Activated naive CD4-positive, alpha-beta T cell treated with anti-CD3 and anti-CD28 coated beads for 36 hours (primary cell): ENCODE measurements at places on chromosomes 1 and 21. TPM values are rescaled to one million over a fixed set of nuclear protein-coding genes. Genes with fewer than 3 reads are reported as not detected.

CFHR4 gene
- not detected for total RNA-seq

CLCA1 gene
- total RNA-seq = not detected

C2CD2 gene
- 6.9 TPM for total RNA-seq

COL11A1 gene
- not detected for total RNA-seq

KLHDC7A gene
- total RNA-seq = not detected

CD84 gene
- 8.6 TPM for total RNA-seq

GPR25 gene
- not detected for total RNA-seq

PFKFB2 gene
- total RNA-seq = 6.2 TPM

DISP3 gene
- total RNA-seq = 0.07 TPM

DNA sequence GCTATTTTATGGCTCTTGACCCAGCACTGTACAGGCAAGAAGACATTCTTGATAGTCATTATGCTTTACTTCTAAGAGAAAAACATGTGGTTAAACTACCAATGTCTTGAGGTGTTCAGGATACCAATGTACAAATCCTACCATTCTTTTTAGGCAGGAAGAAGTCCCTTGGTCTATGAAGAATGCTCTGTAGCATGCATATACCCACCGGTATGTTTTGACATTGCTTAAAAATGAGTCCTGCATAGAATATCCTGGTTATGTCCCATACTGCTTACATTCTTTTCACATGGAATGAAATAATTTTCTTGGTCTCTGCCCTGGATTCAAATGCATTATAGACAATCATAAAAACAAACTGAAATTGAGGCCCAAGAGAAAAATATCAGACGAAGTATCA, 4.8 kb downstream of the KRTAP27-1 start:
- H3K36me3 ChIP-seq = no peaks in the 10 kb centered on the region
- H3K27ac ChIP-seq = no peak overlapping the region
- no peaks in the 10 kb centered on the region for H3K4me1 ChIP-seq

DNA sequence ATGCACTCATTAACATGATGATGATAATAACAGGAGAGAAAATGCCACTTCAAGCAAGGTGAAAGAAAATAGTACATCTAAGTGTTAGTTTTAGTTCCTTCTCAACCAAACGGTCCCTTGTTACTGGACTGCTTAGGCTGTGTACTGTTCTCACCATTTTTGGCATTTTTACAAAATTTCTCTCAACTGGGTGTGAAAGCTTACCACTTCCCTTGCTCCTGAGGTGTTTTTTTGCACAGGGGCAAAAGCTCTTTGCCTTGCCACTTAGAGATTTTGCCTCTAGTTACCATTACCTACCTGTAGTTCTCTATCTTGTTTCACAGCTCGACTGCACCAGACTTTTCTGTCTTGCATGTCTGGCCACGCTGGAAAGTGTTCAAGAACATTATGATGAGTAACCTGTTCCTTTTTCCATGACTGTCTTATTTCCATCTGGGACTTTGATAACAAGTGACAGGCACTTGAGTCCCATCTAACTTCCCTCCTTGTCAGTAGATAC, 10.7 kb downstream of the NEK7 start:
- peak overlapping the region; percentile 55 for H3K4me3 ChIP-seq
- H3K27me3 ChIP-seq = no peaks in the 10 kb centered on the region
- H3K36me3 ChIP-seq = peaks cover 2% of the 10 kb centered on the region
- peak overlapping the region; percentile 93 for H3K27ac ChIP-seq

DNA sequence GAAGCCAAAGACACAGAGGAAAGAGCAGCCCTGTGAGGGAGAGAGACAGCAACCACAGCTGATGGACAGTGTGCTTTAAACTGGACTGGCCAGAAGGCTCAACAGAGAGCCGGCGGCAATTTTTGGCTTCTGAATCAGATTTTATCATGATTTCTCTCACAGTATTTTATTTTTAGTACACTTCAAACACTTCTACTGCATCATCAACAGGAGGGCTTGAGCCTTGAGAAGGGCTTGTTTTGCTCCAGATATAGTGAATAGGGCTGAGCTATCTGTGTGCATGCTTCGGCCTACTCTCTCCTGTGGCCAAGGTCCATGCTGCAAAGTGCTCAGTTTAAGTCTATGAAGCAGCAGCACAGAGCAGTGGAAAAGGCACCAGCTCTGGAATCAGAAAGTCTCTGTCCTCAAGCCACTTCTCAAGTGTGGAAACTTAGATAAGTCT, 33.3 kb downstream of the ADCY10 start:
- no peaks in the 10 kb centered on the region for H3K27me3 ChIP-seq
- no peak for DNase-seq
- no peak overlapping the region for H3K4me3 ChIP-seq
- no peaks in the 10 kb centered on the region for H3K36me3 ChIP-seq
- H3K27ac ChIP-seq = no peak overlapping the region

- DNase-seq = no peak
- H3K4me3 ChIP-seq = peak overlapping the region; percentile 46
- H3K36me3 ChIP-seq = no peaks in the 10 kb centered on the region
These were observed 1.3 kb downstream of the AGRN start for GRCh38 chr1:1021010-1021919.

DNA sequence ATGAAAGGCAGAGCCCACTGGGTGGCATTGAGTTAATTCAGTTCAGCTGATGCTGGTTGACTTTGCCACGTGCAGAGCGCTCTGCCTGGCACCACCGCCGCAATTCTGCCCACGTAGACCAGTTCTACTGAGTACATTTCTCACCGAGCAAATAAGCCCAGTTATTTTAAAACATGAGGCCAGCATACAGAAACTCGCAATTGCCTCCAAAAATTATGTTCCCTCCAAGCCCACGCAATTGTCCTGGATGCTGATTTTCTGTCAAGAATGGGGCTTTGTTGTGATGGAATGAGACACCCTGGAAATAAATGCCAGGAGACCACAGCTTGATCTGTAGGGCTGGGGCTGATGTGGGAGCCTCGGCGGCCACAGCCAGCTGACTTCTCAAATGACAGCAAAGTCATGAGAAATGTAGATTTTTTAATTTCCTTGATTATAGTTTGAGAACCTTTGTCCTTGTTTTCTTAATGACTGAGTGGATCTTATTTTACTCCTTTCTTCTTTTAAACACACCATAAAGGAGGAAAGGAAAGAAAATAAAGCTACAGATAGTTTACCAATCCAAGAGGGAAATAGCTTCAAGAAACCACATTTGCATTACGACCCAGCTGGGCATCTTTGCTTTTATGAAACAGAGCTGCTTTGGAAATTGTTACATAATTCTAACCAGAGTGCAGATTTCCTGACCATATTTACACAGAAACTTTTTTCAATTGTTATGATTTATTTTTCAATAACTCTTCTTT, 11.6 kb upstream of the PARP1 start:
- H3K4me3 ChIP-seq = no peak overlapping the region
- DNase-seq = no peak
- no peaks in the 10 kb centered on the region for H3K27me3 ChIP-seq
- H3K4me1 ChIP-seq = no peaks in the 10 kb centered on the region
- no peak overlapping the region for H3K27ac ChIP-seq

- H3K4me3 ChIP-seq = no peak overlapping the region
- H3K4me1 ChIP-seq = peaks cover 2% of the 10 kb centered on the region
- H3K27me3 ChIP-seq = peaks cover 4% of the 10 kb centered on the region
- H3K27ac ChIP-seq = no peak overlapping the region
These were observed 53.7 kb downstream of the ELK4 start for GRCh38 chr1:205577874-205578658.

DNA sequence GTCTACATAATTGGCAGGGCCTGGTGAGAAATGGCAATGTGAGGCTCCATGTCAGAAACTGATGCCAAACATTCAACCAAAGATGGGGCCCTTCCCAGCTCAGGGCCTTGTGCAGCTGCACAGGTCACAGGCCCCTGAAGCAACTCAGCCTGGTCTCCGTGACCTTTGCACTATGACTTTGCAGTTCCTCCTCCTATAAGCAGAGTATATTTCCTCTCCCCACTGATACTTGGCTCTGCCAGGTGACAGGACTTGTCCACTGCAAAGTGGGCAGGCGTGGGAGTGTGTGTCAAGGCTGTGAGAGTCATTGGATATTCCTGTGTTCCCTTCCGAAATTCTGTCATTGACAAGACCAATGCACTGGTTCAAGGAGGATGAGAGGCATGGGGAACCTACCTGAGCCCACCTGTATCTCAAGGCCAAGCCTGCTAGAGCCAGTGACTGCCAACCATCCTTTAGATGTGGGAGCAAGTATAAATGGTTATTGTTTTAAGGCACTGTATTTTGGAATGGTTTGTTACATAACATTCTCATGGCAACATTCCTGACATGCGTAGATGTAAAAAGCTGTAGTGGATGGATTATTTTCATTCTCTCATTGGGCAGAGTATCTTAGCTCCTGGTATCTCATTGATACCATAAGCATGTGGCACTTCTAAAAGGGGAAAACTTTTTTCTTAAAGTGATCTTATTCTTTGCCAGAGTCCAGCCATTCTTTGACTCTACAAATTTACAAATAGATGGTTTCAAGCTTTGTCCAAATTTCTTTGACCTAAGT, 75.2 kb downstream of the CNIH3 start:
- no peak overlapping the region for H3K4me3 ChIP-seq
- H3K27ac ChIP-seq = no peak overlapping the region
- H3K36me3 ChIP-seq = no peaks in the 10 kb centered on the region
- H3K27me3 ChIP-seq = no peaks in the 10 kb centered on the region
- no peak for DNase-seq

DNA sequence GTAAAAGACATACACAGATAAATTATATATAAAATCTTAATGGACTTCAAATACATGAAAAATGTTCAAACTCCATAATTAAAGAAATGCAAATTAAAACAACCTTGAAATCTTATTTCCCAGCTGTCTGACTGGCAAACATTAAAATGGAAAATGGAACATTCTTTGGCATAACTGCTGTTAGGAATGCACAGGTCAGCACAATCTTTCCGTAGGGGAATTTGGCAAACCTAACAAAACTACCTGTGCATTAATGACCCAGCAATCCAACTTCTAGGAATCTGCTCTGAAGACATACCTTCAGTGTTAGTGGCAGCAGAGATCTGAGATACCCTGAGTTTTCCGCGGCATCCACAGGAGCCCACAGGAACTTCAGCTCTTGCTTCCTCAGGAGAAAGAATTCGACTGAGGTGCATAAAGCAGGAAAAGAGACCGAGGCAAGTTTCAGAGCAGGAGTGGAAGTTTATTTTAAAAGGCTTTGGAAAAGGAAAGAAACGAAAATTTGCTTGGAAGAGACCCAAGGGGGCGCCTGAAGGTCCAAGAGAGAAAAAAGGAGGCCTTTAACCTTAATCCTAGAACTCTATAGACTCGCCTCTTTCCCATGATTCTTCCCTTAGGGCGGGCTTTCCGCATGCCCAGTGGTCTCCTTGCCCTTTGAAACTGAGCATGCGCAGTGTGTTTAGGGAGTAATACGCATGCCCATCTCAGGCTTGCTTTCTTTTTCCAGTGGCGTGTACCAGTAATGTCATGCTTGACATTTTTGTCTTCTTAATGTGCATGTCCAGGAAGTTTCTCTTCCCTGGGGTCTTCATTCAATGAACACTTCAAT, 24.8 kb downstream of the LYPD8 start:
- no peak overlapping the region for H3K4me3 ChIP-seq
- DNase-seq = no peak
- H3K4me1 ChIP-seq = no peaks in the 10 kb centered on the region
- H3K27me3 ChIP-seq = peaks cover 5% of the 10 kb centered on the region

GRCh38 chr1:228475812-228476211, 11.4 kb upstream of the RNF187 start:
- H3K4me1 ChIP-seq = peaks cover 9% of the 10 kb centered on the region
- H3K27ac ChIP-seq = no peak overlapping the region
- peaks cover 13% of the 10 kb centered on the region for H3K27me3 ChIP-seq
- no peak overlapping the region for H3K4me3 ChIP-seq
- no peak for DNase-seq
- H3K36me3 ChIP-seq = no peaks in the 10 kb centered on the region

- H3K27ac ChIP-seq = no peak overlapping the region
- H3K4me1 ChIP-seq = peaks cover 41% of the 10 kb centered on the region
- peaks cover 19% of the 10 kb centered on the region for H3K36me3 ChIP-seq
- H3K27me3 ChIP-seq = no peaks in the 10 kb centered on the region
- H3K4me3 ChIP-seq = no peak overlapping the region
These were observed 10.3 kb downstream of the LIX1L start for GRCh38 chr1:145947551-145947950.

DNA sequence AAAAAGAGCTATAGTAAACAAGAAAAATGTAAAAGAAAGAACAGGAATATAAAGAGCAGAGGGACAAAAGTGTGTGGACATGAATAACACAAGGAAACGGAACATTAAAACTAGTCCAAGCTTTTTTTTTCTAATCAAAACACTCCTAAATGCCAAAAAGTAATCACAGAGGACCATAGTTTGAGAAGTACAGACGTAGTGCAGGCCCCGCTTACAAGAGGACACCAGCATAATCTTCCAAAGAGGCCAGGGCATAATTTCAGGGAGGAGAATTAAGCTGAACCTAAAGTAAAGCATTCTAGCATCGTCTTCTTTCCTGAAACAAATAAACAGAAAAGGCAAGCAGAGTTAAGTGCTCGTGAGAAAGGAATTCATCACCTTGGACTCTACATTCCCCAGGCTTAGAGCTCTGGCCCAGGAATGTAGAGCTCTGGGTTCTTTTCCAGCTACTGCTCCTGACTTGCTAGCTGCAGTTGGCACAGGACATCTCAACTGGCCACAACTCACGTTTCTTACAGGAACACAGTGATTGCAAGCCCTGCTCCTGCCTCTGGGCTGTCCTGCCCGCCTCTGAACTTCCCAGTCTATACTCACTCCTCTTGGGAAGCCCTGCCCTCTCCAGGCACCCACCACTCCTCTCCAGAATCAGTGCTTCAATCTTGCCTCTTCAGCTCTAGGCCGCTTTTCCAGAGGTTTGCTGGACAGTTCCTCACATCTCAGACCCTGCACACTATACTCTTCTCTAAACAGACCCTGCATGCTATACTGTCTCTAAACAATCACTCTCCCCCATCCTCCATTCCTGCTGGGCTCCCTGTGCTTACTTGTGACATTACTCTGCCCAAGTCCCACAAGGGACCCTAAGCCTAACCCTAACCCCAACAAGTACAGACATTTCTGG, 9.8 kb downstream of the RGS8 start:
- peaks cover 4% of the 10 kb centered on the region for H3K27me3 ChIP-seq
- DNase-seq = no peak
- no peaks in the 10 kb centered on the region for H3K36me3 ChIP-seq
- H3K27ac ChIP-seq = no peak overlapping the region
- H3K4me1 ChIP-seq = peaks cover 3% of the 10 kb centered on the region

DNA sequence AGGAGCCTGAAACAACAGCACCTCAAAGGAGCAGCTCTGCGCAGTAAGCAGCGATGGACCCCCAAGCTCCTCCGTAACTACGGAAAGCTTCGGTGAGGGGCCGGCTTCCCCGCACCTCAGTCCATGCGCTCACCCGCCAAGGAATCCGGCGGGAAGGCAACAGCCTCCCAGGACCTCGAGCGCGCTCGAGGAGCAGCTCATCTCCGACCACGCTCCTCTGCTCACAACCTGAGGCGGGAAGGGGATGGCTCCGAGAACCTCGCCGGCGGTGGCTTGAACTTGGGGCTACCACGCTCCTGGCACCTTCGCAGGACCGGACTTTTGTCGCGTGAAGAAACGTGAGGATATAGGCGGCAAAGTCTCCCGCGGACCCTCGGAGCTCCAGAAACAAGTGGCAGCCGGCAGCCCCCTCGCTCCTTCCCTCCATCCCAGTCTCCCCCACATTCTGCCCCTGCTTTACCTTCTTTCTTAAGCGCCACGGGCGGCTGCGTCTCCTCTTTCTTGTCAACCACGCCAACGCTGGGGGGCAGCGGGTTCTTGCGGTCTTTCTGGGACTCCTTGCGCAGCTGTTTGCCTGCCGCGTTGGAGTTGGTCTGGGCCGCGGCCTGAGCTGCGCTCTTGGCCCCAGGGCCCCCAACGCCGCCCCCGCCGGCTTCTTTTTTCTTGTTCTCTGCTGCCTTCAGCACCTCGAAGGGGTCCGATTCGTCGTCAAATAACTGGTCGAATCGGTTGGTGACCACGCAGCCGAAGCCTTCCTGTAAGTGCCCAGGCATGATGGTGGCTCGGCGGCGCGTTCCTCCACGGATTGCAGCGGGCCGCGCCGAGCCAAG, 459 bp downstream of the SERBP1 start:
- no peaks in the 10 kb centered on the region for H3K27me3 ChIP-seq
- H3K27ac ChIP-seq = peak overlapping the region; percentile 98
- H3K4me1 ChIP-seq = peaks cover 47% of the 10 kb centered on the region
- H3K4me3 ChIP-seq = peak overlapping the region; percentile 97
- peak; percentile 41 for DNase-seq
